ENCODE measurements at places on chromosomes 16 and 17.

GRCh38 chr16:68296291-68296690 lies 14.5 kb downstream of the SLC7A6OS start:
- no peak for DNase-seq

DNA sequence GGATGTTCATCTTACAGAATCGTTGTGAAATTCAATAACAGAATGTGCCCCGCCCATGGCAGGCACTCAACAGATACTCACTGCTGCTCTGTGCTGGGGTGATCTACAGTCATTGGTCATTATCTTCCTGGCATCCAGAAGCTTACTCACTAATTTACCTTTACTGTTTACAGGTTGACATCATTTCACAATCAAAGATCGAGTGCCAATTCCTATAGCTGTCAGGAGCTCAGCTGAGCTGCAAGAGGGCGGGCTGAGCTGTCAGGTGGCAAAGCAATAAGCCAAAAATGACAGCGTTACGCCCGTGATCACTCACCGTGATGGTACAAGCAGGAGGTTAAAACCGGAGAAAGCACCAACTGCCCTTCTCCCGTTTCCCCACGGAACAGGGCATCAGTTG lies 51.2 kb downstream of the LITAF start:
- DNase-seq: no peak

GRCh38 chr17:33904476-33904875 lies 350.6 kb upstream of the CCL2 start:
- DNase-seq: no peak

DNA sequence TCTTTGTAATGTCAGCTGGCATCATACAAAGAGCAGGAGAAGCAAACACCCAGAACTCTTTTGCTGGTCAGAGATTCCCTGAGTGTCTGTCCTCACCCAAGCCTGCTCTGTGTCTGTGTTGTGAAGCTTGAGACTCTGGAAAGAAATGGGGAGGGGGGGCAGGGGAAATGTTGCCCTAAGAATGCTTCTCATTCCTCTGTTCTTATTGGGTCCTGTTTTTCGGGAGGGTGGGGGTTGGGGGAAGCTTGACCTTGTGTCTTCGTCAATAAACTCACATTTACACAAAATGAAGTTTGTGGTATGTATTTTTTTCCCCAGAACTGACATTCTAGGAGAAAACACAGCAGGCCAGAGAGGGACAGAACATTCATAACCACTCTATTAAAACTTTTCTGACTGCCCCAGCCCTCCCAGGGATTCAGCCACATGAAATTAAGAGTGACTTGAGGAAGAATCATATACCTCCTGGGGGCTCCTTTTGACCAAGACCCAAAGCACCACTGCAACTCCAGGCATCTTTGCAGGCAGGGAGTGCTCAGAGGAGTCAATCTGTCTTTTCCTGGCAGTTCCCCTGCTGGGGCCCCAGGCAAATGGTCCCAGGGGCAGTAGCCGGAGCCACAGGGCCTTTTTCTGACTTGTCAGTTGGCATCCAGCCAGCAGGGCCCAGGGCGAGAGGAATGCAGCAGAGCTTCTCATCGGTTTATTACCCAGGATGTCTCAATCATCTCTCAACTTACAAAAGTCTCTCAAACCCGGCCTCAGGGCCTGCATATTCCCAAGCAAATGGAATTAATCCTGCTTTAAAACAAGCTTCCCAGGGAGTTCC lies 5.1 kb upstream of the RASL10B start:
- no peak for DNase-seq

GRCh38 chr16:21026846-21027245 lies 123.8 kb downstream of the DNAH3 start:
- no peak for DNase-seq

GRCh38 chr17:43341715-43342588 lies 56.8 kb upstream of the ARL4D start:
- no peak for DNase-seq

DNA sequence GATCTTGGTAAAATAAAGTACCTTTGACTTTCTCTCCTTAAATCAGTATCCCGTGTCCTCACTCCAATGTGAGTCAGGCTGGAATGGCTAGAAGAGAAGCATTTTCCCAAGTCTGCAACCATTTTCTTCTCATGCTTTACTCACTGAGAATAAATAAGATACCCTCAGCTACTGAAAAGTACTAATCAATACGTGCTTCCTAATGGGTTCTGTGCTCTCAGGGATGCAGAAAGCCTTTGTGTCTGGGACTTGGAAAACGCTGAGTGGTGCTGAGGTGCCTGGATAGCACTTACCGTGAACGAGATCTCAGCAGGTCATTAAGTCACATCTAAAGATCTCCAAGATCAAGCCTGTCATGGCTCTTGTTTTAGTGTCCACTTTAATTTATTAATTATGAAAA lies 672.3 kb upstream of the C16orf82 start:
- no peak for DNase-seq

DNA sequence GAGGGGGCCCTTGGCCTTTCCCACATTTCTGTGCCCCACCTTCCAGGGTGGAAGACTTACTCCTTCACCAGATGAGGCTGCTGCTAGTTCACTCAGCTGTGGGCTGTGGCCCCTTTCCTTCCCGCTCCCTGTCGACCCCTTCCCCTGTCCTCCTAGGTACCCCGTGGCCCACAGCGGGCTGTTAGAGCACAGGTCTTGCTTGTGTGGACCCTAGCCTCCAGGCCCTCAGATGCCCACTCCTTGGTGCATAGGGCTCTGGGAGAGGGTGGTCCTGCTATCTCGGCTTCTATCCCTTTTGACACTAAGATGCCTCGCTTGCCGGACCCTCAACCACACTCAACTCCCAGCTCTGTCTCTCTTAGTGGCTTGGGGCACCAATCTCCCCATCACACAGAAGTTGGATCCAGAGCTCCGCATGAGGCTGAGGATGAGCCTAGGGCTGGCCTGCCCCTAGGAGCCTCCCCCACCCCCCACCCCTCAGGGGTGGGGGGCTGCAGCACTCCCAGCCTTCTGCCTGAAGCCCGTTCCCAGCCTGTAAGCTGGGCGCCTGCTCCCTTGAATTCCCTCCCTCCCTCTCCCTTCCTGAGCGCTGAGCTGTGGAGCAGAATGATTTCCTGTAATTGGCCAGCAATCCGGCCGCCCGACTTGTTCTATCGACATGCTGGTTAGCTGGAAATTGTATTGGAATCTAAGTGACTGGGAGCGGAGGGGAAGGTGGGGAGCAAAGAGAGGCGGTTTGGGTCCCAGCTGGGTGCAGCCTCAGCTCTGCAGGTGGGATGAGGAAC lies 30.9 kb downstream of the DCAKD start:
- DNase-seq: no peak

GRCh38 chr17:73878923-73879322 lies 234.7 kb upstream of the SDK2 start:
- no peak for DNase-seq

GRCh38 chr17:64150237-64151015 lies 20.5 kb upstream of the ERN1 start:
- DNase-seq: no peak

- DNase-seq: no peak
Observed at GRCh38 chr16:8915722-8916301, 33.7 kb downstream of the LITAFD start.

DNA sequence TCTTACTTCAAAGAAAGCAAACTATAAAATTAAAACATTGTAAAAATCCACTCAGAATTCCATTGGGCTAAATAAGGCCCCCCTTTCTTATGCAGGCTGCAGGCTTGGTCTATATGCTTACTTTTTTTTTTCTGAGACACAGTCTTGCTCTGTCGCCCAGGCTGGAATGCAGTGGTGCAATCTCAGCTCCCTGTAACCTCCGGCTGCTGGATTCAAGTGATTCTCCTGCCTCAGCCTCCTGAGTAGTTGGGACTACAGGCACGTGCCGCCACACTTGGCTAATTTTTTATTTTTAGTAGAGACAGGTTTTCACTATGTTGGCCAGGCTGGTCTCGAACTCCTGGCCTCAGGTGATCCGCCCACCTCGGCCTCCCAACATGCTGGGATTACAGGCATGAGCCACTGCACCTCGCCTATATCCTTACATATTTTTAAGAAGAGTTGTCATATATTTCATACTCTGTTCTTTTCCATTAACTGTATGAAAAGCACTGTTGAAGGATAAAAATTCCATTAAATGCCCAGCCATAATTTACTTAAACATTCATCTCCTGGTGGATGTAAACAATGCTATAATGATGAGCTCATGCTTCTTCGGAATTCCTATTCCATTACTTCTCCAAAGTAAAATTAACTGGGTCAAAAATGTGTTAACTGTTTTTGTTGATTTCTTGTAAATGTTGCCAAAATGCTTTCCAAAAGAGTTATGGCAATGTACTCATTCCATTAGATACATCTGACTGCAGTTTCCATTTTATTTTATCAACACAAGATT lies 17.8 kb downstream of the SNN start:
- DNase-seq: no peak

DNA sequence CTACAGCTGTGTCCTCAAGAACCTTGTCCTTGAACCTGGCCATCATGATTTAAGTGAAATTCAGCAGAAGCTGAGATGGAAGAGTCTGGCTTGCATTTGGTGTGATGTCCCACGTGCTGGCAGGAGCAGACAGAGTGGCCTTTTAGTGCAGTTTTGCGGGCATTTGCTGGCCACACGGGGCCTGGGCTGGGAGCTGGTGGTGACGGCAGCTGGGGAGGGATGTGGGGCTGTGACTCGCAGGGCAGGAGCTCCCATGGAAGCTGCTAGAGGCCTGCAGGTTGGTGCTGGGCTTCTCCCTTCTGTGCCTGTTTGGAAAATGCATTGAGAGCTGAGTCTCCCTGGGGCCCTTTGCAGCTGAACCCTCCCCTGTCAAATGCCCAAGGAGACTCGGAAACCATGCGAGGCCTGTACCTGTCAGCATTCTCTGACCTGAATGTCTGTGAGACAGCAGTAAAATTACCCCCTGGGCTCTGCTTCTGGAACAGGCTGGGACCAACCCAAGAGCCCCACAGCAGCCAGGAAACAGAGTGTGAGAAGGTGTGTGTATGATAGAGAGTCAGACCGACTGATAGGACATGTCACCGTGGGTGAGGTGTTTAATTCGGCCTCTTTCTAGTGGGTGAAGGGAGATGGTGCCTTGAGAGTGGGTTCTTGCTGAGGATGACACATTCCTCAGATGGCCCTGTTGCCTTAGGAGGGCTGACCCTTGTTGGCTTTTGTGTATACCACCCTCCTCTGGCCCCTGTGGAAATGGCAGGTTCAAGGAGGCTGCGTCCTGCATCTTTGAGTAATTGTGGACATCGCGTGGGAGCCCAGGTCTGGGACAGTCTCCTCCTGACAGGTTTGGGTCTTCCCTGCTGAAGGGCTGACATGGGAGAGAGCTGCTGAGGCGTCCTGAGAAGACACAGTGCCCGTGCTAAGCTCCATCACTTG lies 145.5 kb downstream of the MSI2 start:
- no peak for DNase-seq

DNA sequence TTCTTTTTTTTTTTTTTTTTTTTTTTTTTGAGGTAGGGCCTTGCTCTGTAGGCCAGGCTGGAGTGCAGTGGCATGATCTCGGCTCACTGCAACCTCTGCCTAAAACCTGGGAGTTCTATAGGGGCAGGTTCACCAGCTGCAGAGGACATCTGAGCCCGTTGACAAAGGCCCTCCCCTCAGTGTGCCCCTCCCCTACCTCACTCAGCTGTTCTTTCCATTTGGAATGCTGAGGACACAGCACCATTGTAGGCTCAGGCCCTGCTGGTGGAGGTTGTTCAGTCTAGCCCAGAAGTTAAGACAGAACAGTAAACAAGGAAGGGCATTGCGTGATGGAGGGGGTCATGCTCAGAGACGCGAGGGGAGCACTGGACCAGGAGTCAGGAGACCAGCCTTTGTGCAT lies 21.8 kb upstream of the KIF19 start:
- DNase-seq: no peak

- DNase-seq: no peak
Observed at GRCh38 chr17:58969612-58970011, 137.1 kb downstream of the TRIM37 start.

DNA sequence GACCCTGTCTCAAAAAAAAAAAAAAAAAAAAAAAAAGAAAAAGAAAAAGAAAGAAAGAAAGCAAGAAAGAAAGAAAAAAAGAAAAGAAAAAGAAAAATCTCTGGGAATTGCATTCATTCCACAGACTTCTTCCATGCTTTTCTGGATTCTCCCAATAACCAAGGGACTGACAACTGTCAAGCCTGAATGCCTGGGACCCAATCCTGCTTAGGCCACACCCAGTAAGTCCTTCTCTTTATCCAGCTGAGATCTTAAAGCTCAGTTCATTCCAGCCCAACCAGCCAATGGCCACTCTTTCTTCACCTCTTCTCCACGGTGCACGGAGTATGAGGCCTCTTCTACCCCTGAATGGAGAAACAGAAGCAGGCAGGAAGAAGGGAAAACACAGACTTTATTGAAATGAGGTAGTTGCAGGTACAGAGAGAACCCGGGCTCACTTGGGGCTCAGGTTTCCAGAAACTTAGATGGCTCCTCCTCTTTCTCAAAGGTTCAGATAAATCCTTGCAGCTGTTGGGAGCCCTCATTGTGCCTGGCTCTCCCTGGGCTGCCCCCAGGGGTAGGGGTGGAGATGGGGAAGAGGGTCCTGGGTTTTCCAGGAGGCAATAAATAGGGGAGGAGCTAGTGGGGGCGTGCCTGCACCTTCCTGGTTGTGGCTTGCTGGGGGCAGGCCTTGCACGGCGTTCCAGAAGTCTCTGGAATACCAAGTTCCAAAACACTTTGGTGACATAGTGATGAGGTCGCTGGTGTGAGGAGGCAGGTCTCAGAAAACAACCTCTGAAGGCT lies 2.5 kb downstream of the HOXB1 start:
- DNase-seq: no peak

GRCh38 chr16:67892375-67892774 lies 679 bp upstream of the PSKH1 start:
- no peak for DNase-seq

- DNase-seq: peak; percentile 99
Observed at GRCh38 chr17:7251661-7252175, at the start of gene CTDNEP1. CTDNEP1 (minus strand) TSS chr17:7251734; CDS start chr17:7251296, 438 bp downstream.

- no peak for DNase-seq
Observed at GRCh38 chr17:68961214-68961882, 6.2 kb upstream of the ABCA8 start.

DNA sequence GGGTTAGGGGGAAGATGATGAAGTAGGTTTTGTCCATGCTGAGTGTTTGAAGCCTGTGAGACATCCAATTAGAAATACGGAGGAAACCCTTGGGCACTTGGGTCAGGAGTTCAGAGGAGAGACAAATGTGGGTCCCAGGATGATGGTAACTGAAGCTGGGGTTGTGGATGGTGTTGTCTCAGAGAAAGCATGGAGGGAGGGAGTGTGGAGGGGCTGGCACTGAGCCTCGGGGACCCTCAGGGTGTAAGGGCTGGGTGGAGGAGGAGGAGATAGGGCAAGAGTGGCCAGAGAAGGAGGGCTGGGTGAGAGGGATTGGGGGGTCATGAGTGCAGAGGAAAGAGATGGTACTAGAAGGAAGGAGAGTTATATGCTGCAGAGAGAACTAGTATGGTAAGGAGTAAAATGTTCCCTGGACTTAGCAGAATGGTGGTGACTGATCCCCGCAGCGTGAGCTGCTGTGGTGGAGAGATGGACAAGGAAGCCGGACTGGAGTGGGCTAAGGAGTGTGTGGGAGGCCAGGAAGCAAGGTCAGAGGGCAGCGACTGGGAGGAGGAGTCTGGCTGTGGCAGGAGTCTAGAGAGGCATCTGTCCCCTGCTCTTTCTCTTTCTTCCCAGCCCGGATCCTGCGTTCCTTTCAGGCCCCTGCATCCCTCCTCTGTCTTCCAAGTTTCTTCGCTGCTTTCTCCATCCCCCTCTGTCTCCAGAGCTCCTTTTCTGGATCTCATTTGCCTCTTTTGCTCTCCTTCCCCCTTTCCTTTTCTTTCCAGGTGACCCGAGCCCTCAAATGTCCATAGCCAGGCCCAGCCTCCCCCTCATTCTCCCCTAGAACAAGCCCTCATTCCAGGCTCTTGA lies 3.9 kb upstream of the COL1A1 start:
- DNase-seq: peak; percentile 18

Measured in activated naive CD4-positive, alpha-beta T cell treated with anti-CD3 and anti-CD28 coated beads, Interleukin-2, amount 10 ng/mL, durations not matched to agents 7 days and 5 days (primary cell).